ENCODE measurements at places on chromosomes 2 and 18. TPM values are rescaled to one million over a fixed set of nuclear protein-coding genes. Genes with fewer than 3 reads are reported as not detected.

NABP1 gene
- 26.8 TPM for polyA plus RNA-seq

RAB27B gene
- 0.22 TPM for polyA plus RNA-seq

RAPGEF4 gene
- not detected for polyA plus RNA-seq

- peak overlapping the region; percentile 51 for H3K4me3 ChIP-seq
- H3K36me3 ChIP-seq: no peaks in the 10 kb centered on the region
Measured at GRCh38 chr18:25164211-25164847, 187.6 kb downstream of the ZNF521 start.

GRCh38 chr2:143150287-143150686, 21.1 kb downstream of the ARHGAP15 start:
- H3K36me3 ChIP-seq: peaks cover 4% of the 10 kb centered on the region
- DNase-seq: no peak
- peak overlapping the region; percentile 52 for H3K27ac ChIP-seq
- no peaks in the 10 kb centered on the region for H3K27me3 ChIP-seq
- peak overlapping the region; percentile 64 for H3K4me3 ChIP-seq

- peaks cover 6% of the 10 kb centered on the region for H3K36me3 ChIP-seq
- peak overlapping the region; percentile 97 for H3K4me3 ChIP-seq
- peak overlapping the region; percentile 96 for H3K27ac ChIP-seq
- no peak for DNase-seq
- peaks cover 36% of the 10 kb centered on the region for H3K4me1 ChIP-seq
Measured at GRCh38 chr2:97663626-97663961, 250 bp downstream of the ACTR1B start.

DNA sequence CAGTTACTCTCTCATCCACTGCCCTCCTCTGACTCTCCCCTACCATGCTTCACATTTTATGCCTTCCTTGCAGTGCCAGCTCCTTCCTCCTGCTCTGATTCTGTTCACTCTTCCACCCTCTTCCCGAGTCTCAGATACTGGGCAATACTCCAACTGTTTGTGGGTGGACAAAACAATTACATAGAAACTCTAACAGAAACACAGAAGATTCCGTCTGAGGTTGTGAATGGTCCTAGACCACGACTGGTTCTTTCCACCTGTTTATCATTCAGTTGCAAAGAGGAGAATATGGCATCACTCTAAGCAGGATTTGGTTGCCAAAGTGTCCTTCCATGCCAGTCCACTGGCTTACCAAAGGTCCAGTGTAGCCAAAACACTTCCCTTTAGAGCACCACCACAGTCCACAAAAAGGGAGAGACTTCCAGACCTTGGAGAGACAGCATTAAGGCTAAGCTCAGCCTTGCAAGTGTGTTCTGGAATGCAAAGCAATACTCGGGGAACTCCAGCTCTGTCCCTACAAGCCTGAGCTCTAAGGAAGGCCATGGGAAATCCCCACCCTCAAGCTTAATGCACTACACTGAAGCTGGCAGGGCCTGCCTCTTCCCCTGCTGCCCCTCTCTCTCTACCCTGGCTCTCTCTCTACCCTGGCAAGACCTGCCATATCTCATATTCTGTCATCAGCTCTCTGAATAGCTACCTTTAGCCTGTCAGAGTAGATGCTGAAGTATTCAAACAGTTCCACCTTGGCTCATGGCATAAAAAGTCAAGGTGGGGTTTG, 33.6 kb upstream of the RND3 start:
- H3K36me3 ChIP-seq: no peaks in the 10 kb centered on the region
- no peak overlapping the region for H3K27ac ChIP-seq
- H3K4me1 ChIP-seq: no peaks in the 10 kb centered on the region
- no peak overlapping the region for H3K4me3 ChIP-seq
- DNase-seq: no peak
